ENCODE measurements at places on chromosomes 11 and 22.

- peak; percentile 76 for DNase-seq
These were observed 1.2 kb upstream of the CERK start for GRCh38 chr22:46739094-46739870.

DNA sequence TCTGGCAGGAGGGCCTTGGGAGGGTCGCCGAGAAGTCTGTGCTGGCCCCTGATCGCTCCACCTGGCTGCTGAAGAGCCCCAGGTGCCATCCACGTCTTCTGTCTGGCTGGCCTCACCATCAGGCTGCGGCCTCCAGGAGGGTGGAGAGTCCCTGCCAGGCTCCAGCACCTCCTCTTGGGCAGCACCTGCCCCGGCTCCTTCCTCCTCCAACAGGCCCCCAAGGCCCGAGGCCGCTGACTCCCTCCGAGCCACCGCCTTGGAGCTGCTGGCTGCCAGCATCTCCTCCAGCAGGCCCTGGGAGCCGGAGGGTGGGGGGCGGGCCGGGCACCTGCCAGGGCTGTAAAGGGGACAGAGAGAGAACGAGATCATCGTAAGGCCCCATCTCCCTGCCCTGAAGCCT lies 22.3 kb downstream of the TNKS1BP1 start:
- DNase-seq = no peak

- no peak for DNase-seq
These were observed 64.2 kb upstream of the BLID start for GRCh38 chr11:122179961-122180834.

GRCh38 chr11:74819400-74819799 lies 70.8 kb downstream of the RNF169 start:
- no peak for DNase-seq

- DNase-seq = no peak
These were observed 263.9 kb downstream of the NXPE2 start for GRCh38 chr11:114942207-114942606.

DNA sequence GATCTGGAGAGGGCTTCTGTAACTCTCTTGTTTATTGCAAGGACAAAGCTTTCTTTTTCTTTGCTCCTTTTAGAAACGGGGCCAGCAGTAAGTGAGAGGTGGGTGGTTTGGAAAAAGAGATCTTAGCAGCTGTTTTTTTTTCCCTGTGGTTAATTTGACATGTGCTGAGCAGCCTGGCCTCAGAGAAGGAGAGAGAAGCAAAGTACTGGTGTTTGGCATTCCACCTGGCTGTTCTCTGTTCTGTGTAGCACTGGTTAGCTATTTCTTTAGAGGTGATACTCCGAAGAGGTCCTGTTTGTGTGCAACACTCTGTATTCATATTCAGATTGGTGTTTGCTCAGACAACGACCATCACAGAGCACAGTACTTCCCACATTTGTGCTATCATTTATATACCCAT lies 80.8 kb upstream of the SORL1-AS1 start:
- DNase-seq = no peak

DNA sequence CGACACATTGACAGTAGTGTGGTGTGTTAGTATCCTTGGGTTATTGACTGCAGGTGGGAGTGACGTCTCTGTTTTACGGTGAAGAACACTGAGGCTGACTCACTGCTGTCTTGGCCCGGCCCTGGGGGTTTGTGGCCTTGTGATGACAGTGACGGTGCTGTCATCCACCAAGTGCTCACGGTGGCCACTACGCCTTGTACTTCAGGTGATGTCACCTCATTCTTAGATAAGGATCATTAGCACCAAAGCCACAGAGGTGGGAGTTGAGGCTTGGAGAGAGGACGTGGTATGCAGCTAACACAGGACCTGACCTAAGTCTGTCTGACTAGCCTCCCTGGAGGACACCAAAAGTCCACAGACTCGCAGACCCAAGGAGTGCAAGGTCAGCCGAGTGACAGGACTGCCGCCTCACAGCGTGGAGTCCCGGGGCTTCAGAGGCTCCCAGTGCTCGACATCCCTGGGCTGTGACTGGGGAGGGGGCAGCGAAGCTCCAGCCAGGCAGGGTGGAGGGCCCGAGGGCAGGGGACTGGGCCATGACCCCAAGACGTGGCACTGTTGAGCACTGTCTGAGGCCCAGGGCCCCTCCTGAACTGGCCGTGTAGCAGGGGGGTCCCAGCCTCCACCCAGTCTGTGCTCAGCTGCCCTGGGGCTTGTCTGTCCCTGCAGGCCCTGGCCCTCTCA lies 56.5 kb downstream of the NAT10 start:
- peak; percentile 22 for DNase-seq

- no peak for DNase-seq
These were observed 7.5 kb upstream of the NRGN start for GRCh38 chr11:124732230-124732629.

DNA sequence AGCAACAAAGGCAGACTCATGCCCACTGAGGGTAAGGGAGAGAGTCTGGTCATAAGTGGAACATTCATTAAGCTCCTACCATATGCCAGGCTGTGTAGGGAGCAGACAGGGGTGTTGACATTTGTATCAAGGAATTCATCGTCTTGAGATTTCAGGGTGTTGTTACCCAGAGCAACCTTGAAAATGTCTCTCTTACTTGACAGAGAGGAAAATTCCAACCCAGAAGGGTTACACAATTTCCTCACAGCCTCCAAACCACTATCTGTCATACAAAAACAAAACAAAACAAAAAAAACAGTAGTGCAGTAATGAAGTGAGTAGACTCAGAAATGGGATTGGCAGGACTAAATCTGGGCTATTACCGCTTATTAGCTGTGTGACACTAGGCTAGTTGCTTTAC lies 113.2 kb downstream of the MIAT start:
- DNase-seq = no peak

DNA sequence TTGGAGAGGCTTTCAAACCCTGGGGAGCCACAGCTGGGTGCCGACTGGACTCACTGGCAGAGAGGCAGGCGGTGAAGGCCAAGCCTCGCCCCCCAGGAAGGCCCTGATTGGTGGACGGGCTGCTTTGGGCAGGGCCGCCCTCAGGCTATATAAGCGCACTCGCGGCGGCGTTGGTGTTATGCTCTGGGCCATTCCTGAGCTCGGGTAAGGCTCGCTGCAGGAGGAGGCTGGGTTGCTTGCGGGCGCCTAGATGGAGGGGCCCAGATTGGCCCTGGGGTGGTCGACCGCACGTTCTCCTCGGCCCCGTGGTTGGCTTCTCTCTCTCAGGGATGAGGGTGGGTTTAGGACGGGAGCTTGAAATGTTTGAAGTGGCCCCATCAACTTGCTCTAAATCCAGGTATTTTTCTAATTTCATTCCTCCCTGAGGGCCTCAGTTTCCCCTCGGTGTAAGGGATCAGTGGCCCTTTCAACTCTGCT lies at the start of gene SPDYC:
Gene SPDYC (plus strand): TSS at position 176 of the 477 bp plus-strand sequence. CDS start 1,125 bp downstream, outside the sequence.
- no peak for DNase-seq

GRCh38 chr11:90639461-90639993 lies 416.7 kb upstream of the CHORDC1 start:
- no peak for DNase-seq

- DNase-seq = no peak
These were observed 415.7 kb downstream of the SOX6 start for GRCh38 chr11:15940462-15941205.

DNA sequence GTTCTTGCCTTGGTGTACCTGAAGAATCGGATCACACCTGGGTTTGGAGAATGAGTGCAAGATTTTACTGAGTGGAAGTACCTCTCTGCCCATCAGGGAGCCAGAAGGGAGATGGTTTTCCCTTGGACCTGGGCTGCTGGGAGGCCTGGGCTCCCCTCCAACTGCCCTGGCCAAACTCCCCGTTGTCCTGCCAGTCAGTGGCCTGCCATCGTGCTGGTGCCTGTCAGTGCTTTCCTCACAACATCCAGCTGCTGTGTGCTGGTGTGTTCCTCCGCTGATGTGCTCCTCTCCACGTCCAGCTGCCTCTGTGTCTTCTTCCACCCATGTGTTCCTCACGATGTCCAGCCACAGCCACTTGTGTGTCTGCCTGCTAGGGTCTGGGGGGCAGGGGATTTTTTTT lies 87.9 kb upstream of the CLPB start:
- no peak for DNase-seq

- no peak for DNase-seq
These were observed 9.2 kb upstream of the NARS2 start for GRCh38 chr11:78583889-78584288.

Data from activated CD4-positive, alpha-beta T cell treated with anti-CD3 and anti-CD28 coated beads for 4 hours (primary cell).